ENCODE measurements at places on chromosomes 11 and 22. TPM values are rescaled to one million over a fixed set of nuclear protein-coding genes. Genes with fewer than 3 reads are reported as not detected.

DNA sequence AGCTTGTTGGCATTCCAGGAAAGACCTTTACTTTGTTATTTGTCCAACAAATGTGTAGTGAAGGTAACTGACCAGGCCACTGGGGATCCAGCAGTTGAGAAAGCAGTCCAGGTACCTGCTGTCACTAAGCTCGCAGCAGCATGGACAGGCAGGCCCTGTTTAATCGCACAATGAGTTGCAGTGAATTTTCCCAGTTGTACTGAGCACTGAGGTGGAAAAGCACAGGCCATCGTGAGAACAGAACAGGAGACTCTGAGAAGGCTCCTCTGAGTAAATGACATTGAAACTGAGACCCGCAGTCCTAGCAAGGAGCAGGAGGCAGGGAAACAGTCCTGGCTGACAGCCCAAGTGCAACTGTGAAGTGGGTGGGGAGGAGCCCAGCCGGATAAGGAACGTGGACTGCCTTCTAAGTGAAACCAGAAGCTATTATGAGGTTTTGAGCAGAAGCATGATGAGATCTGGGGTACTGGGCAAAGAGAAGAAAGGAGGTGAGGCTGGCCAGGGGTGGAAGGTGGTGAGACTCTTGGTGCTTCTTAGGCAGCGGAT lies 39.8 kb upstream of the CDON start:
- peak; percentile 59 for DNase-seq

- DNase-seq, result no peak
Observed at GRCh38 chr22:25495285-25495684, 69.2 kb upstream of the GRK3 start.

DNA sequence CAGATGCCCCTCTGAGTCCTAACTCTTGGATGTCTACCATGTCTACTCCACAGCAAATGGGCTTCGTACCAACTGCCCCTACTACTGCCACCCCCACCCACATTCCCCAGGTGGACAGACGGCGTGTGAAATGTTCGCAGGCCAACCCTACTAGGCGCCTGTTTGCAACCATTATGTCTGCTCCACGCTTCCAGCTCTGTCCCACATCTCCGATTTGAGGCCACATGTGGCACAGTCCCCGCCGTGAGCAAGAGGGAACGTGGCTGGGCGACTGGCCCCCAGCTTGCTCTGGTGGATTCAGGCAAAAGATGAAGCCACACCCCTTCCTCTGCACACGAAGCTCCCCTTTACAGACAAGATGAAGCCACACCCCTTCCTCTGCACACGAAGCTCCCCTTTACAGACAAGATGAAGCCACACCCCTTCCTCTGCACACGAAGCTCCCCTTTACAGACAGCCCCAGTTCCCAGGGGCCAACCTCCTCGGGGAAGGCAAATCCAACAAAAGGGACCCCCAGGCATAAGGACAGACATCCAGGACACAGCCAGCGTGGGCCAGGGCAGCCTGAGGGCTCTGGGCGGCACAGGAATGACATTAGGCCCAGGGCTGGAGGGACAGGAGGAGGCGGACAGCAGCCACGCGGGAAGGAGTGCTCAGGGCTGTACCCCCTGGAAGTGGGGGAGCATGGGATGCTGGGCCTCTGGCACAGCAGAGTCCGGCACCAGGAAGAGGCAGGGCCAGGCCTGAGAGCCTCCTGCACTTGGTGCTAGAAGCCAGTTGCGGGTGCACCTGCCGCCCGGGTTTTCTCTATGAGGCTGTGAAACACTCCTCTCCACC lies 106.2 kb downstream of the SHANK2 start:
- DNase-seq, result no peak

MMP1 gene
- total RNA-seq, result 0.82 TPM

POLD4 gene
- total RNA-seq, result 54.4 TPM

CDK2AP2 gene
- total RNA-seq, result 98.4 TPM

TECTA gene
- total RNA-seq, result 1.2 TPM

MPZL3 gene
- total RNA-seq, result 10.0 TPM

C22orf42 gene
- total RNA-seq, result not detected

All from kidney (tissue), 22 donors.